ENCODE measurements at places on chromosomes 3 and 15.

DNA sequence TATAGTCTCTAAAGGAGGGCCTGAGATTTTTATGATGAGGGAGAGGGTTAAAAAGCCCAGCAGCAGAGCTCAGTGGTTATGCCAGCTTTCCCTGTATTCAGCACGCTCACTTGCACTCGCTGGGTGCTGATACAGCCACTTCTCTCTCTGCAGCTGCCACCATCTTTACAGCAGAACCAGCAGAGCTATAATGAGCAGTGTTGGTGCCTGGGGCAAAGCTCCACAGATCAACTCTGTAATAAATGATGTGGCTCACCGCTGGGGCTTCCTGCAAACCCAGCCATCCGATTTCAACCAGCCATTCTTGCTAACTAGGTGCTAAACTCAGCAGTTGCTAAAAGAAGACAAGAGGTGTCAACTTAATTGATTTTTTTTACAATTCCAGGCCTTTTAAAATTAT is 48.0 kb downstream of the ARNT2 start:
- no peak for DNase-seq

- peak; percentile 79 for DNase-seq
These were observed at the start of gene BCL2A1 for GRCh38 chr15:79970624-79971434. Gene BCL2A1, minus strand, starts transcription at chr15:79971196. Its CDS starts 77 bp downstream, at chr15:79971119.

DNA sequence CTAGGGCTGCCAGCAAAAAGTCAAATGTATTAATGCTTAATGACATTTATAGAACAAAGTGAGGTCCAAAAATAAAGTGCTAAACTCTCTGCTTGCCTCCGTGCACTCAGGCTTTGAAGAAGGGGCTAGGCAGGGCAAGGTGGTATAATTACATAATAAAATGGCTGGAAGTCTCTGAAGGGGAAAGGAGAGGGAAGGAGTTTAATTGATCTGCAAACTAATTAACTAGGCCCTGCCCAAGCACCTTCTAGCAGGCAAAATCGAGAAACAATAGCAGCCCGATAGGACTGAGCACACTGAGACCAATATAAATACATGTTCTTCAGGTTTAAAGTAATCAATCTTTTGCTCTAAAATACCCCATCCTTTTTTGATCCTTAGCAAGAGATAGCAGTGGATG is 13.0 kb downstream of the DIS3L start:
- DNase-seq, result no peak

- DNase-seq, result no peak
These were observed 50.0 kb downstream of the TRIM42 start for GRCh38 chr3:140727886-140728285.

- DNase-seq, result no peak
These were observed 121.6 kb downstream of the FOXP1 start for GRCh38 chr3:71461749-71462483.

- no peak for DNase-seq
These were observed 11.2 kb upstream of the COL8A1 start for GRCh38 chr3:99627062-99627826.

- DNase-seq, result no peak
These were observed 85.6 kb downstream of the SEC22A start for GRCh38 chr3:123287051-123287961.

GRCh38 chr3:69165744-69166143 is 43.3 kb upstream of the LMOD3 start:
- DNase-seq, result no peak

GRCh38 chr15:88484682-88485331 is 17.3 kb downstream of the MRPS11 start:
- no peak for DNase-seq
